ENCODE measurements at places on chromosomes 7 and 10. TPM values are rescaled to one million over a fixed set of nuclear protein-coding genes. Genes with fewer than 3 reads are reported as not detected.

CH25H gene
- total RNA-seq = not detected

PAX4 gene
- total RNA-seq = not detected

OPN4 gene
- total RNA-seq = 0.14 TPM

SSC4D gene
- total RNA-seq = 0.59 TPM

PURB gene
- total RNA-seq = 30.6 TPM

NFKB2 gene
- total RNA-seq = 51.0 TPM

MRC1 gene
- 0.05 TPM for total RNA-seq

MRPS33 gene
- 31.8 TPM for total RNA-seq

VAX1 gene
- total RNA-seq = not detected

GNG11 gene
- 26.1 TPM for total RNA-seq

UFSP1 gene
- total RNA-seq = 8.6 TPM

WNT16 gene
- 0.42 TPM for total RNA-seq

CHST15 gene
- total RNA-seq = 0.46 TPM

ANKRD30A gene
- total RNA-seq = not detected

TMEM26 gene
- total RNA-seq = 0.28 TPM

GIMAP4 gene
- 0.59 TPM for total RNA-seq

MYH16 gene
- under 0.01 TPM for total RNA-seq

CALML3 gene
- total RNA-seq = not detected

PLAC9 gene
- 2.6 TPM for total RNA-seq
